ENCODE measurements at places on chromosomes 16 and 17.

DNA sequence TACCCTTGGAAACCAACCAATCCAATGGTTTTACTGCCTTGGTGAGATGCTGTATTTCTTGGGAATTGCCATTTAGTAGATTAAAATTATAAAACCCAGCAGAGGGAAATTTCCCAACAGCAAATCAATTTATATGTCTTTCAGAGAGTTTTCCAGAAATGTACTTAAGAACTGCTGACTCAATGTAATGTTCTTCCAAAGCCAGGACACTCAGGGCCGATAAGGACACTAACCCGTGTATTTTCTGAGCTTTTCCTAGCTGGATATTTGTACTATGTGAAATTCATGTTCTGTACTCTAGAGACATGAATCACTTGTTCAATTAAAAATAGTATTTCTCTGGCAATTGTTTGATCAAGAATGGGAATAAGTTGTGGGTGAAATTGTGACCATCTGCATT is 121.4 kb downstream of the KCNJ2 start:
- no peak for DNase-seq

- DNase-seq, result no peak
These were observed 10.9 kb upstream of the CACNG4 start for GRCh38 chr17:66953630-66954020.

GRCh38 chr17:29154516-29155226 is 25.5 kb downstream of the MYO18A start:
- no peak for DNase-seq

- DNase-seq, result no peak
These were observed 142.3 kb downstream of the IRX5 start for GRCh38 chr16:55072976-55073375.

DNA sequence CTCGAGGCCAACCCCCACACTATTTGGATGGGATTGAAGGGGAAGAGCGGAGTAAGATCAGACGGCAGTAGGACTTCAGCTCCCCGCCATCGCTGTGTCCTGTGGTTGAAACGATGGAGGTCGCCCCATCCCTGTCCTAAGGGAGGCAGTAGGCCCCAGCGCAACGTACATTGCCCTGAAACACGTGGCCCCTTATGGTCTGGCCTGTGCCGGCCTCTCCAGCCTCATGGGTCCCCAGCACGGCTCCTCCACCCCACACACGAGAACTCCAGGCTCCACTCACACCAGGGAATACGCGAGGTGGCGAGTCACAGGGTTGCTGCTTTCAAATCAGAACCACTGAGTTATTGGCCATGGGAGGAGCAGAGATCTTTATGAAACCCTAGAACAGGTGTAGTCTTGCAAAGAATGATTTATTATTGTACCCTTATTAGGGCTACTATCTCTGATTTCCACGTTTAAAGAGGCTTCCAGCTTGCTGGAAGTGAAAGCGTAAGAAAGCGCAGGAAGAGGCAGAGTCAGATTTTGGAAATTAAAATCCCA is 669 bp upstream of the DCTPP1 start:
- DNase-seq, result no peak

DNA sequence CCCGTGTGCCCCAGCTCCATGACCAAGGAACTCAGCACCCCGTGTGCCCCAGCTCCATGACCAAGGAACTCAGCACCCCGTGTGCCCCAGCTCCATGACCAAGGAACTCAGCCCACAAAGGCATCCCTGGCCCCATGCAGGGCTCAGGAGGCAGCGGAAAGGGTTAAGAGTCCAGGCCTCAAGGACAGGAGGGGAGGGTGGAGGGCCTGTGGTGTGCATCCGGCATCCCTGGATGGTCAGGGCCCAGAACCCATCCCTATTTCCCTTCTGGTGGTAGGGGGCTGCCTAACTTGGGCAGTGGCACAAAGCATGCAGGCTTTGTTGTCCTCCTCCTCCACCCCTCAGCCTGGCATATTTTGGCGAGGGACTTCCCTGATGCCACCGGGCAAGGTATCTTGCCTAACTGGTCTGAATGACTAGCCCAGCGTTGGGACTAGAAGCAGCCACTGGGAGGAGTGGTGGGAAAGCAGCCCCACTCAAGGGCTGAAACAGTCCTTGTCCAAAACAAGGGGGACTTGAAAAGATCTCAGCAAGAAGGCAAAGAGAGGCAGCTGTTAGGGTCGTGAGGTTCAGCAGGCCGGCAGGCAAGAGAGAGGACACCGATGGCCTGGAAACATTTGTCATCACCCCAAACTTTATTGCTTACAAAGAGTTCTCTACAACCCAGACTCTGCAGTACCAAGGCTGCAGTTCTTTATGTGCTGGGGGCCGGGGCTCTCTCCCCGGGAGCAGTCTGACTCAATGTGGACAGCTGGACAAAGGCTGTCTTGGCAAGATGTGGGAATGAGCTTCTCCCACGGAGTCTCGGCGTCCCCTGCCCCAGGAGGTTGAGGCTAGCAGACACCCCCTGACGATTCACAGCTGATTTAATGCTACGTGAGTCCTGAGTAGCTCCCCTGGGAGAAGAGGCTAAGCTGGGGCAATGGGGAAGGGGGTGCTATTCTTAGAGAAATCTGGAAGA is 902 bp upstream of the SPATA32 start:
- no peak for DNase-seq

- no peak for DNase-seq
These were observed 52.5 kb downstream of the VAT1L start for GRCh38 chr16:77840673-77841501.

GRCh38 chr17:4849011-4849536 is 15.9 kb downstream of the MINK1 start:
- no peak for DNase-seq

GRCh38 chr17:30433514-30433913 is 43.7 kb upstream of the GOSR1 start:
- DNase-seq, result peak; percentile 26

GRCh38 chr17:81510785-81511553 is 1.6 kb downstream of the ACTG1 start:
- DNase-seq, result no peak

- no peak for DNase-seq
These were observed 44.3 kb downstream of the ELAC2 start for GRCh38 chr17:12973496-12974004.

- DNase-seq, result no peak
These were observed 16.4 kb upstream of the SLC6A4 start for GRCh38 chr17:30251931-30252330.

DNA sequence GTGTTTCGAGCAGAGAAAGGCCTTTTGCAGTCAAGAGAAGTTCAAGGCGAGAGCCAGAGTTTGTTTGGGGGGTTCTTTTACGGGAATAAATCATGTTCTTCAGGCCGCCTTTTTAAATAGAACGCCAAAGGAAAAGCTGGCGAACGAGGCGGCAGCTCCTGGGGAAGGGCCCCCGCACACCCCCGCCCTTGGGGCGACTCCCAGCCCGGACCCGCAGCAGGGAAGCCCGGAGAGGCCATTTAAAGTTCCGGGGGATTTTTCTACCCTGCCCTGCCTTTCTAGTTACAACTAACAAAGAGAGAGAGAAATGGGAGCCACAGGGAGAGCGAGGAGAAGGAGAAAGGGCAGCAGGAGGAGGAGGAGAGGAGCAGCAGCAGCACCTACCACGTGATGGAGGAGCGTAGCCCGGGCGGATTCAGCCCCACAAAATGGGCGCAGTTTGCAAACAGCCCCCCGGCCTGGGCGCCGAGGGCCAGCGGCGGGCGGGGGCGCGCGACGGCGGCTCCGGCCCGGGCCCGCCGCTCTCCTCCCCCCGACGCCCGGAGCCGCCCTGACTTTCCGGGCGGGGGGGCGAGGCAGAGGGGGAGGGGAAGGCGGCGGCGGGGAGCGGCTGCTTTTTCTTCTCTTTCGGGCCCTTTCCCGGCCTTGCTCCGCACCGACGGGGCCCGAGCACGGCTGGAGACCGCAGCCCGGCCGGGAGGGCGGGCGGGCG is 634 bp downstream of the KANSL1 start:
- DNase-seq, result peak; percentile 80

GRCh38 chr16:30527635-30528178 is 1.3 kb upstream of the ZNF768 start:
- no peak for DNase-seq

GRCh38 chr17:18117533-18117932 is 9.0 kb downstream of the MYO15A start:
- DNase-seq, result no peak

- no peak for DNase-seq
These were observed 140.9 kb downstream of the KCNJ2 start for GRCh38 chr17:70310221-70310672.

DNA sequence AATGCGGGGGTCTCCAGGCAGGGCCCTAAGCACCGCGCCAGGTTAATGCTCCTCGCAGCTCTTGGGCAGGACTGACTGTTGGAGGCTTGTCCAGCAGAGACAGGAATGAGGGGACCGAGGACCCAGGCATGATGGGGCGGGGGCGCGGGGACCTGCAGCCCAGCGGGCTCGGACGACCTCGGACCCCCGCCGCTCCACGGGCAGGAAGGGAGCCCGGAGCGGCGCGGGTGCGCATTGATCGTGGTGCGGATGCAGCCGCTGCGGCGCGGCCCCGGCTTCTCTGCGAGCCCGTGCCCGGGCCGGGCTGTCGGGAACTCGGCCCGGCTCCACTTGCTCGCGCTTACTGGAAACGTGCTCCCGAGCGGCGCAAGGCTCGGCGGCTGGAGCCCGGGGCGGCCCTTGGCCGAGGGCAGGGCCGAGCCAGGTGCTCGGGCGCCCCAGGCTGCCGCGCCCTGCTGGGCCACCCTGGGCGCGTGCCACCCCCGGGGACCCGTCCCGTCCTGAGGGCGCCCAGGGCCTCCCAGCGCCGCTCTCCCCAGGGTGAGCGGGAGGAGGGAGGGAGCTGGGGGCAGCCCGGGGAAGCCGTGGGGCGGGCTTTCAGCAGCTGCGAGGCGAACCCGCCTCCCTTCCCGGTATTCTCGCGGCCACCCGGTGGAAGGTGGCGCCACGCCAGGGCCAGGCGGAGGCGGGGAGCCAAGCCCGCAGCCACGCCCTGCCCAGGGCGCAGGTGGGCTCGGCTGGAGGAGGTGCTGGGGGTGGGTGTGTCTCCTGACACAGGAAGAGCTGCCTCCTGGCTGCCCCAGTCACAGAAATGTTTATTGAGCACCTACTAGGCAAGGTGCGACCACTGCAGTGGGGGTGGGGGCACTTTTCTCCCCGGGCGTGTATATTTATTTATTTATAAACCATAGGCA is 45.9 kb downstream of the SOCS3 start:
- DNase-seq, result peak; percentile 45

DNA sequence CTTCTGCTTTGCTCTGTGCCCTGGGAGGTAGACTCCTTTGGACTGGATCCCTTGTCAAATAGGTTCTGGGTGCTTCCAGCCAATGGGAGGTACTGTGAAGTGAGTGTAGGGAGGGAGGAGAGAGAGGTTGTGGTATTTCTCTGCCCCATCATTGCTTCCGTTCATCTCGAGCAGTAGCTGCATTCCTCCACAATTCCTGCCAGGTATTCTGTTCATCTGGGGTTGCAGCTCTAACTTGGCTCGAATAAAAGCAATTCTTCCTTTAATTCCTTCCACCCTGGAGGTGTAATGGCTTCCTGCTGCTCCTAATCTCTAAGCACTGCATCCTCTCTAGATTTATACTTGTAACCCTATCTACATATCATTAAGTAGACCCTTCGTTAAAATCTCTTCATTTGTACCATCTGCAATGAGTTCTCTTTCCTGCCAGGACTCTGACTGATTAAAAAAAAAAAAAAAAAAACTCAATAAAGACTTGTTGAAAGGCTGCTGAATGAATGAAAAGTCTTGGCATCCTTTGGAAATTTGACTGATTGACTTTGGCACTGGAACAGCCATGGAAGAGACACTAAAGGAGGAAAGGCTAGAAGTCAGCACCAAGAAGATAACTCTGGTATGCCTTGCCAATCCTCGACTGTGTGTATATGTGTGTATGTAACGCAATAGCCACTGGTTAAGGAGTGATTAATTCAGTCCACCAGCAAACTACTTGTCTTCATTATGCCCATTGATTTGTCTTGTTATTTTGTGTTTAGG is 616.9 kb upstream of the SOX9 start:
- DNase-seq, result no peak

DNA sequence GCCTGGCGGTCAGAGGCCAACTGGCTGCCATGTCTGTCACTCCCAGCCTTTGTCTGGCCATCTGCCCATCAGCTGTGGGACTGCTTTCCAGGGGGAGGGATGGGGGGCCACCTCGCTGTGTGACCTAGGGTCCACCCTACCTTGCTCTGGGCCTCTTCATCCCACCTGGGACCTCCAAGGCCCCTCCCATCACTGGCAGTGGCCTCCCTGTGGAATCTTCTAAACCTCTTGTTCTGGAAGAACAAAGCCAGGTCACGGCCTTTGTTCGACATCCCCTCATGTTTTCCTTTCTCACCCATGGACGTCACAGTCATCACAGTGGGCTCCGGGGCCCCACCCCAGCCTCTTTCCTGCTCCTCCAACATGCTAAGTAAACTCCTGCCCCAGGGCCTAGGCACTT is 24.0 kb downstream of the SPNS2 start:
- no peak for DNase-seq

DNA sequence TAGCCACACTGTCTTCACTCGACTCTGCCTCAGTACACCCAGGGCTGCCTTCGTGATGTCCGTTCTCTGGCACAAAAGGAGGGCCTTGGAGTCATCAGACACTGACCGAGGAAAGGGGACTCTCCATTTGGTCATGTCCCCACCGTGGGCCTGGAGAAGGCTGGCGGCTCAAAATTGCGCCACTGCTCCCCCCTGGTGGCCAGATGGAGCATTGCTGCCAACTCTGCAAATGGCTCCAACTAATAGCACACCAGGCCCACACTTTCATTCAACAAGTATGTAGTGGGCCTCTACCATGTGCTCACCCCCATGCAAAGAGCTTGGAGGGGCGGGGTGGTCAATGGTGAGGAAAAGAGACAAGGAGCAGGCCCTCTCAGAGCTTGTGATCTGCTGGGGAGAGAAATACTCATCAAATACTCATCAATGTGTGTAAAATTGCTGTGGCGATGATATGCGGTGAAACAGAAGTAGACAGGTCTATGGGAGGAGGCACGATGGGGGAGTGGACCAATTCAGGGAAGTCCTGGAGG is 5.2 kb upstream of the GRIN2C start:
- DNase-seq, result peak; percentile 30

DNA sequence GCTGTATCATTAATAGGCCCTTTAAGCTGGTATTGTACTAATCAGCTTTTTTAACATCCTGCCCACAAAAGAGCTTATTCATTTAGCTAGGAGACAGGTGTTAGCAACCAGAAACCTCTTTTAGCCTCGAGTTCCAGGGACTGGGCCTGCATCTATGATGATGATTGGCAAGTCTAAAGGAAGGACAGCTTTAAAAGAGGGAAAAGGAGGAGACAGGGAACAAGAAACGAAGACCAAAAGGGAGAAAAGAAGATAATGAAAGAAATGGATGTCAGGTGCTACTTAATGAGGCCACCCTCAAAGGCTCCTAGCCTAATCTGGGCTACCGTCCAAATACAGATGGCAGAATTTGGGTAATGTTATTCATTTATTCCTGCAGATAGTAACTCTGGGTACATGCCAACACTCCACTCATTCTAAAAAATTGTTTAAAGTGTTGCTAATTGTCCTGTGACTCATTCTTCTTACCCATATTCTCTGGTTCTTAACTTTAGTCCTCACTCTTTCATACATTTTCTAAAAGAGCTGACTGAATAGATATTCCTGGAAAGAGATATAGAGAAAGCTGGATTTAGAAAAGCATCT is 18.7 kb upstream of the RFFL start:
- peak; percentile 91 for DNase-seq

GRCh38 chr16:86523166-86523740 is 12.9 kb downstream of the FOXF1 start:
- DNase-seq, result no peak

- no peak for DNase-seq
These were observed 104.0 kb upstream of the CDH5 start for GRCh38 chr16:66262253-66263167.
